ENCODE measurements at places on chromosomes 12 and 14.
A peak's percentile ranks its signal among the peaks of the same experiment; 100 is the strongest.

GRCh38 chr12:116689521-116689920 is 48.3 kb downstream of the SPRING1 start:
- DNase-seq, result peak; percentile 36

DNA sequence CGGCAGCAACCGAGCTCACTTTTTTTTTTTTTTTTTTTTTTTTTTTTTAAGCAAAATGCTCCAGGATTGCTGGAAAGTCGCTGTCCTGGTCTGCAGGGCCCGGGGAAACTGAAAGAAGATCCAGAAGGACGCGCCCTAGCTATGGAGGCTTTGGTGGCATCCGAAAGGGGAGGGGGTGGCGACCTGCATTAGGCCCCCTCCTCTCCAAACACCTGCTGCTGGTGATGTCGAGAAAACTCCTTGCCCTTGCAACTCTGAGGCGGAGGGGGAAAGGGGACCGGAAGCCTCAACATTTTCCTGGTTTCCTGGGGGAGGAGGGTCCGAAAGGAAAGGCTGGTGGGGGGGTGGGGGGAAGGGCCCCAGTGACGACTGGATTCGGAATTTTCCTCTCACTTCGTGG is 421.1 kb downstream of the VRK1 start:
- no peak for DNase-seq

DNA sequence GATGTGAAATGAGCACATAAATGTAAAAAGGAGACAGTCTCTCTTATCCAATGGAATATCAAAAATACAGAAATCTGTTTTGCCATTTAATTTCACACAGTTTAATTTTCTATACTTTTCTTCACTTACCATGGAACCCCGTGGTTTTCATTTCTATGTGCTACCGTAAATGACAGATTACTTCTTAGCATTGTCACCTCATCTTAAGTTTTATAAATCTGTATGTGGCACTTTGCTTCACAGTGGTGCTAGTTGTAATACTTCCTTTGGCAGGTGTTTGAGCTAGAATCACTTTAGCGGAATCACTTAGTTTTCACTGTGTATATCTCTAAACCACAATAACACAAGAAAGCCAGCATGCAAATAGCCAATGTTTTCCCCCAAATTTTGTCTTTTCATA is 781.9 kb upstream of the MGAT4C start:
- no peak for DNase-seq

DNA sequence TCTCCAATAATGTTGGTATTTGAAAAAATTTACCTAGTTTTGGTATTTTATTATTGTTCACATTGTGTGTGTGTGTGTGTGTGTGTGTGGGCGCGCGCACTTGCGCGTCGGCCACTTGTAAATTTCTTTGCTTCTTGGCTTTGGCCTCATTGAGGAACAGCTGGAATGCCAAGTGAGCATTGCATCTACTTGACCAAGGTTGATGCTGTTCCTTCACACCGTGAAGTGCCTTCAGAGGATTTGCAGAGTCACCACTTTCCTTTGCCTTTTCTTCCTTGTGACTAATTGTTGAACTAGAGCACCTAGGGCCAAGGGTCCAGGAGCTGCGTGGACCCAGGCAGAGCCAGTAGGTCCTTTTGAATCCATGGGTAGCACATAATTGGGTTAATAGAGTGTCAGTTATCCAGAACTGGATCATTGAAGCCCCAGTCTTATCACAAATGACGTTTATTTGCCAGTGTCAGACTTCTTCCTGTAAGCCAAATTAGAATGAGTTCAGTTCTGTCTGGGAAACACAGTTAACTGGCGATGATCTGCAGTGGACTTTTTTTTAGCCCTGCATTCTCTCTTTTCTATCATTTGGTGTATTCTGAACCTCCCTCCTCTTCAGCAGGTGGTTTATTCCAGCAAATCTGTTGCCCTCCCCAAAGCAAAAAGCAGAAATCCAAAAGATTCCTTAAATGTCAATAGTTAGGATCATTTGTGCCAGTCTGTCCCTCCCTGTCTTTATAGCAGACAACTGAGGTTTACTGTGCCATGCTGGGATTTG is 2.6 kb downstream of the PPP2R5C start:
- DNase-seq, result no peak

GRCh38 chr12:88775742-88776151 is 195.5 kb upstream of the KITLG start:
- DNase-seq, result no peak

GRCh38 chr12:113201187-113202177 is 16.0 kb downstream of the RITA1 start:
- DNase-seq, result no peak

- no peak for DNase-seq
Observed at GRCh38 chr12:9066755-9067423, 48.8 kb downstream of the A2M start.

GRCh38 chr12:57726151-57726883 is 12.2 kb downstream of the AGAP2 start:
- DNase-seq, result peak; percentile 92

DNA sequence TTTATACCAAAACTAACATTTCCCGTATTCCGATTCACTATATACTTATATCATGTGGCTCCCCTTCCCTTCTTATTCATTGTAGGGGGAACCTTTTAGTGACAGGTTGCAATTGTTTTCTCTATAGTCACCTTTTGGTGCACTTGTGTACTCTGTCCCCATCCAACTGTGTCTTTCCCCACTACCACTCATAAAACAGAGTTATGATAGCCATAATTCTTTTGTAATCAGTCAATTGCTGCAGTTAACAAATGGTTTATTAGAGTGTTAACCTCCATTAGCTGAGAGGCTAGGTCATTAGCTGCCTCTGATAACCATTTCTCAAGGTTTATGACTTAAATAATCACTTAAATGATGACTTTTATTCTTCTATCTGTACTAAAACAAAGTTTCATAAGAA is 338.1 kb upstream of the SEL1L start:
- no peak for DNase-seq

DNA sequence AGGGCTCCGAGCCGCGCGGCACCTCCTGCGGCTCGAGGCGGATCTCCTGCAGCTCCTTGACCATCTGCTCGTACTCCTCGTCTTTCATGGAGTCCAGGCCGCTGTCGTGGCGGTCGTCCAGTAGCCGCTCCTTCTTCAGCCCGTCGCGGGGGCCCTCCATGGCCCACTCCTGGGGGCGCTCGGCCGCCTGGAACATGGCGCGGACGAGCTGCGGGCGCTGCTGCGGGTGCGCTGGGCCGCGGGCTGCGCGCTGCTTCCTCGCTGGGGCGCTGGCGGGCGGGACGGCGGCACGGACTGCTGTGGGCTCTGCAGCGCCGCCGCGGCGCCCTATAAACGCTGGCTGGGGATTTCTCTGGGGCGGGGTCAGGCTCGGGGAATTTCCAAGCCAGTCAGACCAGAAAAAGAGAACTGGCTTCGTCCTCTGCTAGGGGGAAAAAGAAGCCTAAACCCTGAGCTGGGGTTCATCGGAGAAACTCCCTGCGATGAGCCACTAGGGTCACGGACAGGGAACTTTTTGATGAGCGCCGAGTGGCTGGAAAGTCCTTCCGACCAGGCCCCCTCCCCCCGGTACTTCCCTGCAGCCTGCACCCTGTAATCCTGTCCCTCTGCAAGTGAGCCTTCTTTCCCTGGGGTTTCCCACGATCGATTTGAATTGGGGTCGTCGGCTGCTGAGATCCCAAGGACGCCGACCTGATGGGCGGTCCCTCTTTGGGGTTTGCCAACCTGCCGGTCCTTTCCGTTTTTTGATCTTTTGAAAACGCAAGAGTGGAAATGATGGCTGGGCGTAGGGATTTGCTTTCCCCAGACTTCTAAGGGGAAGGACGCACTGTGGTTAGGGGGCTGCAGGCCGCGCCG is at the start of gene NFKBIA:
NFKBIA (minus strand) TSS at position 301 of the 855 bp plus-strand sequence; CDS start at position 196, 105 bp downstream.
- peak; percentile 94 for DNase-seq

DNA sequence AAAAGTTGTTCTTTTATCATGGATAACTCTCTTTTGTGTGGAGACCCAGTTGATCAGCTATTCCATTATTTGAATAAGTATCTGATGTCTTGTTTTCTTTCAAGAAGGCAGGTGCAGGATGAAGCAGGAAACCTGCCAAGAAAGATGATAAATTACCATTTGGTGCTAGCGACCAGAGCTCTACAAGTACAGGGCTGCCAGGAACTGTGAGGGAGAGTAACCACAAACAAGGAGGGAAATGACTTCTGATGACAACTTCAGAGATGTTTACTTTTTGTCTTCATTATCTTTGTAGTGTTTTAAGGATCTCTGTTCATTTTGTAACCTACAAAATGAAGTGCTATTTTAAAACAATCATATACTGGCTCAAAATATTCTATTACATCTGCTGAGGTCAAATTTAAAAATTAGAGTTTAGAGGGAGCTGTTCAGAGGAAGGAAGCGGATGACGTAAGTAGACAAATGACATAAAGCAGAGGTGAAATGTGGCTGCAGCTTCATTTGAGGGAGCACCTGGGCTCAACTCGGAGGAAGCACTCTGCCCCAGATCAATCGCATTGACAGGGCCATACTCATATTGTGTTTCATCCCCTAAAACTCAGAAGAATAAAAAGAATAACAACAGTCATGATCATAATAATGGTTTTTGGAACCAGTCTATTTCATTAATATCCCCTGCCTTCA is 226.8 kb downstream of the C12orf42 start:
- no peak for DNase-seq

DNA sequence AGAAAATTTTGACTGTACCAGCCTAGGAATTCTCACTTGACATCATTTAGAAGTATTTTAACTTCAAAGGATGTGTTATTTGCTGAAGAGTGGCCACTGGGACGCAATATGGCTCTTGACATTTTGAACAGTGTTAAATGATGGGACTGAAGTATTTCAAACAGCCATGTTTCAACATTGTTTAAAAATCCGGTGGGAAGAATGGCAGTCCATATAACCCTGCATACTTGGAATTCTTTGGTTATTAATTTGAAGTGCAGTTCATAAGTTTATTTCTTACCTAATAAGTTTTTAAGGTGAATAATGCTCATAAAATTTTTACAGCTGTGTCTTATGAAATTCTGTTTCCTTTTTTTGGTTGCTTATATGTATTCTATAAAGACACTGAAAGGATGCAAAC is 8.3 kb downstream of the TMTC2 start:
- DNase-seq, result no peak

- DNase-seq, result no peak
Observed at GRCh38 chr12:79645235-79645630, 45.5 kb downstream of the PAWR start.

- DNase-seq, result no peak
Observed at GRCh38 chr14:90891326-90891725, 75.1 kb upstream of the TTC7B start.

DNA sequence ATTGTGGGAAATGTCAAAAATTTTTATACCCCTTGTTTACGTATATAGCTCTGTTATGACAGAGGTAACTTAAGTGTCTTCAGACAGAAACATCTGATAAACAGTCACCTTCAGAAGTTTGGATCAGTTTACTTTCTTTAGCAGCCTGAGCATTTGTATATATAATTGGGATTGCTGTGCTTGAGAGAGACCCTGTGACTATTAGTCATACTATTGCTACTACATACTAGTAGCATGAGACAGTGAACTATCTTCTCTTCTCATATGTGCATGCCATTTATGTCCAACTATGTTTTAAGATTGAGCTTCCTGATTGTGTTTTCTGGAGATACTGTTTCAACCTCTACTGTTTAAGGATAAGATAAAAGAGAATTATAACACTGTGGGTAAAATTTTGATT is 101.5 kb downstream of the PDE6H start:
- DNase-seq, result no peak

DNA sequence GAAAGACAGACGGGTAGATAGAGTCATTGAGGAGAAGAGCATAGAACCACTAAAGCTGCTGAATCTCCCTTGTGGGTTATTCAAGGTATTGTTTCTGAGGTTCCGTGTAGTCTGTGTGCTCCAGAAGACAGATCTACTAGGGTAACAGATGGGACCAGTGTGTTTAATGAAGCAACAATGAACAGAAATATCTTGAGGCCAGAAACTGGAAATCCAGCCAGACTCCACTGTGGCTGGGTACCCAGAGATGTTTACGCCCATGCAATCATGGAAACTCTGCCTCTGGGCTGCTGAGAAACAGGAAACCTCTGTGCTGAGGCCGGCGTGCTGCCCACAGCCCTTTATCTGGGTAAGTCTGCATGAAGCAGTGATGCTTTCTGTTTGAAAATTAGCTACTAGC is 8.3 kb downstream of the PROX2 start:
- DNase-seq, result peak; percentile 23

- DNase-seq, result no peak
Observed at GRCh38 chr12:58028294-58028693, 86.9 kb downstream of the ATP23 start.

- no peak for DNase-seq
Observed at GRCh38 chr12:75872762-75873161, 158.8 kb downstream of the PHLDA1 start.

DNA sequence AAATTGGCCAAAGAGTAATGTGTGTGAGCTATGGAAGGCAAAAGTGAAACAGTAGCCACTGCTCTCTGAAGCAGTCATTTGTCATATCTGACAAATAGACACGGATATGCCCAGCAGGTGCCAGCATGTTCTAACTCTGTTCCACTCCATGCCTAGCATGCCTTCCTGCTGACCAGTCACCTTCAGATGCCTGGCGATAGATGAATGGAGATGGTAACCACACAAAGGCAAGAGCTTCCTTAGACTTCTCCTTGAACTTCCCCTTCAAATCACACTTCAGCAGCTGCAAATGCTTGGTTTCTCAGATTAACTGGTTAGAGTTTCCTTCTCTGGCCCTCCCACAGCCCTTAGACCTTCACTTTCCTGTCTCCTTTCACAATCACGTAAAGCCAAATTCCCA is 429.9 kb downstream of the DAD1 start:
- DNase-seq, result no peak

DNA sequence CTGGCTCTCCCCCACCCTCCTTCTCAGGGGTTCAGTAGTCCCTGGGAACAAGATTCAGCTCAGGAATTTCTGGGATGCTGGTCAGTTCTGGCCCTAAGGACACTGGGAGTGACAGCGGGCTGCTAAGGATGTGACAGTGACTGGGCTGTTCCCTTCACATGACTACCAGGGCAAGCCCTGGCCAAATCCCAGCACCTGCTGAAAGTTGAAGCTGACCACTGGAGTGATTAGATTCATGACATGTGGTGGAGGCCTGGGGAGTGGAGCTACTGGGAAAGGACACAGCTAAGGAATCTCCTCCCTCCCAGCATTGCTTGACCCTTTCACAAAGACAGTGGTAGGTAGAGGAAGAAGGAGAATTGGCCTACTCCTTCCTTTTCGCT is 204.9 kb downstream of the DAD1 start:
- DNase-seq, result no peak

GRCh38 chr12:26555139-26555538 is 277.9 kb downstream of the ITPR2 start:
- no peak for DNase-seq

DNA sequence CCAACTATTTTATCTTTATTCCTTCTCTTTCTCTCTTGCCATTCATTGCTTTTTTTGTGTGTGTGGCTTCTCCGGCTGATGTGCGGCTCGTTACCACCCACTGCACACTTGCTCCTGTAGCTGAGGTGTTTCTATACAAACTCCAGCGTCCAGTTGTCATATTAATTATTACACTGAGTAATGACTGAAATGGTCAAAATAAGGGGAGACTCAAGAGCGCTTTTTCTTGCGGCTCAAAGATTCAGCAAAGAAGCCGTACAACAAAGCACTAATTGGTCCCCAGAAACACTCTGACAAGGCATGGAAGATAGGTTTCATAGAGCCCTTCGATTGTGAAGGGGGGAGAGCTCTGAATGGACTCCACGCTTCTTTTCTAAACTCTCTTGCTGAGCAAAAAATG is 5.6 kb upstream of the ASCL1 start:
- DNase-seq, result peak; percentile 83
